ENCODE measurements at places on chromosomes 5 and 9.

- no peak for DNase-seq
Observed at GRCh38 chr9:81146241-81146640, 543.1 kb downstream of the TLE1 start.

DNA sequence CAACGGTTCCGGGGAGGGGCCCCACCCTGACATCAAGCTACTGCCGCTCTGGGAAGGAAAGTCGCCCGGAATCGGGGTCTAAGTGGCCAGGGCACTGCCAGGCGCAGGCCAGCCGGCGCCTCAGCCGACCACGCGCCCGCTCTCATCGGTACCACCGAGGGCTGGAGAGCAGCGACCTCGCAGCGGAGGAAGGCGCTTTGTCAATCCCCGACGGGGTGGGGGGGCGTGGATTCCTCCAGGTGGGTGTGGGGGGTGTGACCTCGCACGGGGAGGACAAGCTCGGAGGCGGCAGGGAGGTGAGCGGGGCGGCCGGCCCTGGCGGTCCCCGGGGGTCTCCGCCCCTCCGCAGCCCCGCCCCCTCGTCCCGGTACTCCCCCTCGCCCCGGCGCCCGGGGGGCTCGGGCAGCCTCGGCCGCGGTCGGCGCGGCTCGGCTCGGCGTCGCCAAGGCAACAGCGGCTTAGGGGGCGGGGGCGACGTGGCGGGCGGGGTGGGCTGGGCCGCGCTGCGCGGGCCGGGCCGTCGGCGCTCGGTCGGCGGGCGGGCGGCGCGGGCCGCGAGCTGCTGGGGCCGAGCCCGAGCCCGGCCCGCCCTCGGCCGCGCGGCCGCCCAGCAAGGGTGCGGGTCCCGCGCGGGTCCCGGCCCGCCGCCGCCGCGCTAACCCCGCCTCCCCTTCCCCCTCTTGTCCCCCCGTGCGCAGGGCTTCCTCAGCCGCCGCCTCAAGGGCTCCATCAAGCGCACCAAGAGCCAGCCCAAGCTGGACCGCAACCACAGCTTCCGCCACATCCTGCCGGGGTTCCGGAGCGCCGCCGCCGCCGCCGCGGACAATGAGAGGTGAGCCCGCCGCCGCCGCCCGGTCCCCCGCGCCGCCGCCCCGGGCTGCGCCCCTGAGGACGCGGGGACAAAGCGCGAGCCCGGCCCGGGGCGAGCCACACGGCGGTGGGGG, 47.5 kb downstream of the DAB2IP start:
- no peak for DNase-seq

GRCh38 chr5:64693636-64694035, 3.3 kb downstream of the SHISAL2B start:
- no peak for DNase-seq

GRCh38 chr5:74075501-74076484, 449.8 kb downstream of the ARHGEF28 start:
- no peak for DNase-seq
